ENCODE measurements at places on chromosomes 7 and 10.

DNA sequence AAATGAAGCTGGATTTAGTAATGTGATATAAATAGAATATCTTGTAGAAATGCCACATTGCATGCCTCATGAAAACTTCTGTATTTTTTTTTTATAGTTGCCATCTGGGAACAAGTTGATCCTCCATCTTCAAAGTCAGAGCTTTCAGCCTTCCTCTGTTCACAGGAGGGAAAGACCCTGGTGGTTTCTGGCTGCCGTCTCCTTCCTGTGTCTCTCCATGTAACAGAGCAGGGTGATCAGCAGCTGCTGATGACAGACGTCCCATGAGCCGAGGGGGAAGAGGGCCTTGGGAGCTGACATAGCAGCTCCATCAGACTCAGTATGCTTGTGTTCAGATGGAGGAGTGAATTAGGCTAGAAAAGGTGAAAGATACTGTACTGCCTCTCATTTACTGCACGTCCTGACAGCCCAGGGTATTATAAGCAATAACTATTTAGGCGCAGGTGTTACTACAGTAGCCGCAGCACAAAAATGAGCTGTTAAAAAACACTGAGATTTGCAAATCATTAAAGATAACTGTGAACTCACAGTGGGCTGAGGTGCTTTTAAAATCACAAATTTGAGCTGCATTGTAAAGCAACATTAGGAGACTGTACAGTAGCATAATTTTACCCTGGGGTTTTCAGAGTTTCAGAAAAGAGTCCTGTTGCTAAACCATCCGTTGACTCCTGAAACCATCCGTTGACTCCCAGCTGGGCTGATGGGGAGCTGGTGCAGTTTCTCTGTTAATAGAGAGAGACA, 103.3 kb downstream of the CFAP58 start:
- no peak for DNase-seq

DNA sequence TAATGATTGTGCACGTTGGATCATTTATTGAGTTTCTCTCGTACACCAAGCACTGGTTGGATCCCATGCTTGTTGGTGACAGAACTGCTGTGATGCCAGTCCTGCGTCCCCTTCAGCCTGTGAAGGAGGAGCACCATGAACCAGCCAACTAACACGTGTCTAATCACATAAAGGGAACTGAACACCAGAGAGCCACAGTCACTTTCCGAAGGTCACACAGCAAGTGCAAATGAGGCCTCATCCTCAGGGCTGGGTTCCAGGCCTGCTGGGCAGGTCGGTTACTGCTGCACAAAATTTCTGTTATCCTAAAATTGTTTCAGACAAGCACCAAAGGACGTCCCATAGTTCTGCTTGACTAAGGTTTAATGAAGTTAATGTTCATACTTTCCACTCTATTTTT, 332.0 kb upstream of the ZNF32 start:
- no peak for DNase-seq

DNA sequence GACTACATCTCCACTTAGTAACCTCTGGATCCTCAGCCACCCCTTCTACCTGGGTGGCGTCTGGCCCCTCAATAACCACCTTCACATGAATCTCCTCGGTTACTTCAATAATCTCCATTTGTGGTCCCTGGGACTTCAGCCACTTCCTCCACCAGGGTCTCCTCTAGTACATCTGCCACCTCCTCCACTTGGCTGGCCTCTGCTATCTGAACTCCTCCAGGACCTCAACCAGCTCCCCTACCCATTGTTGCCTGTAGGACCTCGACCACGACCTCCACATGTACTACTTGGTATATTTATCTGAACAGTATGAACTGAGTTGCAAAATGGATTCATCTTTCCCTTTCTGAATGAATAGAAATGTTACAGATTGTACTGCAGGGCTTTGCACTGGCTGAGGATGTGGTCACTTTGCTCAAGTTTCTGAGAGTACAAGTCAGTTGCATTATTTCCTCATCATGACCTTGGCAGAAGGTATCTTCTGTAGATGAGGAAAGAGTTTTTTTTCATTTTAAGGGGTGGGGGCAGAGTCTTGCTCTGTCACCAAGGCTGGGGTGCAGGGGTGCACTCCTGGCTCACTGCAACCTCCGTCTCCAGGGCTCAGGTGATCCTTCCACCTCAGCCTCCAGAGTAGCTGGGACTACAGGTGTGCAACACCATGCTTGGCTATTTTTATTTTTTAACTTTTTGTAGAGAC, 36.0 kb downstream of the MAT1A start:
- no peak for DNase-seq

DNA sequence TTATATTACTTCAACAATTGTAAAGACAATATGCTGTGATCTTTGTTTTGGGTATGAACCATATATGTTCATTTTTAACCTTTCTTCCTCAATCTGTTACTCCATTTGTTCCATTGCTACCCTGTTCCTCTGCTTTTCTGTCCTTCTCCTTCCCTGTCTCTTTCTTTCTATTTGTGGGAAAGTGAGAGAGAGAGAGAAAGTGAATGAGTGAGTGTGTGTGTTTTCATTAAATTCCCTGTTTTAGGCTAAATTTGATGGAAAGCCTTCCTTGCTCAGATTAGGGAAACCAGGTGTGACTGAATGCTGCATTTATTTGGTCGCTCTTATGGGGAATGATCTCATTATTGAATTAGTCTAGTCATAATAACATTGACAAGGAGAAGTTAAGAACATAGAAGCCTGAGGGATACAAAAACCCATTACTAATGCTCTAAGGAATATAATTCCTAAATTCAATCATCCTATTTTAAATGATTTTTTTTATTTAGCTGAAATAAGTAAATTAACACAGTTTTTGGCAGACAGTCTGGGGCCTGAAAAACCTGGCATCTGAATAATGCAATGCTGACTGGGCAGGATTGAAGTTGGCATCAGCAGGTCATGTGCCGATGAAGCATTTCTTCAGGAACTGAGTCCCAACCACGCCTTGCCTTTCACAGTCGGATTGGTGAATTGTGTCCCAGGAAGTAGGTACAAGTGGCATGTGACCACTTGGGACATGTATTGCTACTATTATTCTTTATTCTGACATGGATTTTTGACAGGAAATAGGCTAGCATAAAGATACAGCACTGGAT, 117.6 kb upstream of the LRGUK start:
- no peak for DNase-seq

DNA sequence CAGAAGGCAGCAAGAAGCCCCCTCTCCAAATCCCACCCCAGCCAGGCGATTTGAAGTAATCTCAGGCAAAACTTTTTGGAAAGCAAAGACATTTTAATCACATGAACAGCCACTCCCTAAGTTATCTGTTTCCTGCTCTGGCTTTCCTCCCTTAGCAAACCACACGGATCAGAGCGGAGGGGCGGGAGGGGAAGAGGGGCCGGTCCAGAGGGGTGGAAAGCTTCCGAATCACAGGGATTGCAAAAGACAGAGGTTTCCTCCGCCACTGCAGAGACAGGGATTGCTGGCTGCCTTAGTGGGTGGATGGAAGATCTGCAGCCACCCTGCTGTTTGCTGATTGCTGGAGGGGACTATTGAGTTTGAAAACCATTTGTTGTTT, 41.2 kb downstream of the ZCCHC24 start:
- DNase-seq: no peak

DNA sequence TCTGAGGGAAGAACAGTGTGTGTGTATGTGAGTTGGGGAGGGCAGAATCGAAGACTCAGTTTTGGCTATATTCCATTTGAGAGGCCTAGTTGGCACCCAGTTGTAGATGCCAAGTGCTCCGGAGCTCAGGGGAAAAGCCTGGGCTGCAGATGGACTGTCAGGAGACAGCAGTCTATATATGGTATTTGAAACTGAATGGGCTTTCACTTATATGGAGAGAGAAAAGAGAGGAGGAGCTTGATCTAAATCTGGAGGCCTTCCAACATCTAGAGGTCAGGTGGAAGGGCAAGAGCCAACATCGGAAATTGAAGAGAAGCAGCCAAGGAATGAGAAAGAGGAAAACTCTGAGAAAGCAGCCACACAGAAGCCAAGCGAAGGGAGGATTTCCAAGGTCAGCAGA, 350.8 kb upstream of the BMPER start:
- no peak for DNase-seq
